Gastroesophageal sphincter (tissue), 4 donors: ENCODE measurements at places on chromosomes 13 and 19. TPM values are rescaled to one million over a fixed set of nuclear protein-coding genes. Genes with fewer than 3 reads are reported as not detected.

Gene ZNF667
- total RNA-seq: 6.7 TPM

Gene COL5A3
- 28.2 TPM for total RNA-seq

Gene ZNF677
- total RNA-seq: 15.8 TPM

Gene ZNF541
- total RNA-seq: not detected

Gene KLK14
- not detected for total RNA-seq

Gene KLC3
- not detected for total RNA-seq

Gene ANKLE1
- total RNA-seq: 0.81 TPM

Gene LRFN3
- total RNA-seq: 7.7 TPM

Gene SERPINE3
- total RNA-seq: not detected
